Endothelial cell of umbilical vein (primary cell): ENCODE measurements at places on chromosomes 4 and X.
A peak's percentile ranks its signal among the peaks of the same experiment; 100 is the strongest.

GRCh38 chr4:176508780-176509331, 189.1 kb downstream of the SPCS3 start:
- DNase-seq: no peak

- peak; percentile 59 for DNase-seq
These were observed 17.9 kb downstream of the SMARCA5 start for GRCh38 chr4:143531380-143531779.

DNA sequence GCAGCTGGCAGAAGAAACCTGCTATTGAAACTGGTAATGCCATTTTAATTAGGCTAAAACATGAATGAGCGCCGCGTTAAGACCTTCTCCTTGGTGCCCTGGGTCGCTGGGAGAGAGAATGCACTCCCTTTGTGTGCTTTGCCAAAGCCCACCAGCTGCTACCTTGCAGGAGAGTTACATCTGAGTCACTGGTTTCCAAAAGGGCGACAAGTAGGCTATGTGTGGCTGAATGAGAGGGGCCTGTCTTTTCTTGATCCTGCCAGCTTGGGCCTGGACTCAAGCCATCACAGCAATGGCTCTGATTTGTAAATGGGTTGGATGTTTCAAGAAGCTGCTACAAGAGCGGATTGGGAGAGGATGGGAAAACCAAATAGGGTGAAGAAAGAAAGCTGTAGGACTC, 81.5 kb downstream of the NHS start:
- no peak for DNase-seq

- no peak for DNase-seq
These were observed at the start of gene DDX53 for GRCh38 chrX:22999696-23000223. DDX53 (plus strand) TSS chrX:22999960; CDS start chrX:23000058, 98 bp downstream.

GRCh38 chr4:135256111-135256510, 1054.5 kb upstream of the PABPC4L start:
- no peak for DNase-seq

GRCh38 chr4:84381759-84382158, 117.3 kb downstream of the NKX6-1 start:
- DNase-seq: no peak

DNA sequence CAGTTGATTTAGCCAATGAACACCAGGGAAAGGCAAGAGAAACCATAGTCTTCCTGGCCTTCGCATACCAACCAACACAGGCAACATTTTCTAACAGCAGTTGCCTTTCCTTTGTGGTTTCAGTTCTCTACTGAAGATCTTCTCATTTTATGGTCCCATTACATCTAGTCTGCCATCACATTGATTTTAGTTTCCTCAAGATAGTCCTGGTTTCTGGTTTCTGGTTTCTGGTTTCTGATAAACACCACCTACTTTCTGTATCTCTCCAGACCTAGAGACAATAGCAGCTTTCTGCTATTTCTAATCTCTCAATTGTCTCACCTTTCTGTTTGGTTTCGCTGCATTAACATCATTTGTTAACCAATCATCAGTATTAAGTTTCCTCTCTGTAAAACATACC, 646.3 kb upstream of the SPANXN1 start:
- DNase-seq: no peak
